Stimulated activated CD4-positive, alpha-beta T cell treated with anti-CD3 and anti-CD28 coated beads, Interleukin-1b, Interleukin-23, amount 100 ng/mL, for 1 hour (primary cell): ENCODE measurements at places on chromosomes 4 and X.

- no peak for DNase-seq
These were observed 228.4 kb upstream of the EMCN start for GRCh38 chr4:100746141-100746739.

DNA sequence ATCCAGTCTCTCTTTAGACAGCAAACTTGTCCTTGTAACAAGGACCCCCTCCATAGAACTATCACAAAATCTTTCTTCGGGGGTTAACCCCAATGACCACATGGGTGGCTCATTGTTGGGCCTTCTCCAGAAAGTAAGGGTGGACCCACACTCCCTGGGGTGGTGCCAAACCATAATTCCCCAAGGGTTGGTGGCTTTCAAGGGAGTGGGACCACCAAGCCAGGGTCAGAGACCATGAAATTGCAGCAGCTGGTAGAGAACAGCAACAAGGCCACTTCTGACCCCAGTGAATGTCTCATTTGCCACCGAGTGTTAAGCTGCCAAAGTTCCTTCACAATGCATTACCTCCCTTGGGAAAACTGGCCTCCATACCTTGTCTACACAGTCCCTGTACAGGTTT, 28.8 kb upstream of the ZDHHC9 start:
- no peak for DNase-seq

GRCh38 chrX:48071064-48071985, at the start of gene ZNF630:
TSS of gene ZNF630 (minus strand) at chrX:48071640. CDS start at chrX:48066886, 4,754 bp downstream.
- DNase-seq = no peak

GRCh38 chr4:7705062-7705461, 234.6 kb downstream of the AFAP1 start:
- DNase-seq = no peak

- peak; percentile 29 for DNase-seq
These were observed 561 bp upstream of the N4BP2 start for GRCh38 chr4:40055863-40056715.

DNA sequence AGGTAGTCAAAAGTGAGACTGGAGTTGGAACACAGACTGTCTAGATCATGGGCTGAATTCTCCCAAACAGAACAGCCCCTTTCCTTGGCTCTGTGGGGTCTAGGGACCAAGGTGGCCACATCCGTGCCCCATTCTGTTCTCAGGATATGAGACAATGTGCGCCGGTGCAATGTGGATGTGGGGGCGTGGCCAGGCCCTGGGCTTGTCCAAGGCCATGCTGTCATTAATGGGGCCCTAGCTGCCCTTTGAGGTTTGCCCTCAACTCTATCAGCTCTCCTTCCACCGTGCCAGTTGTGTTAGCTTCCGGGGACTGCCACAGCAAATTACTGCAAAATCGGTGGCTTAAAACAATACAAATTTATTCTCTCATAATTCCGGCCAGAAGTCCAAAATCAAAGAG, 312.6 kb downstream of the EVC2 start:
- no peak for DNase-seq

GRCh38 chr4:15683143-15683495, 1.5 kb downstream of the FAM200B start:
- no peak for DNase-seq
